ENCODE measurements at places on chromosomes 13 and 19. TPM values are rescaled to one million over a fixed set of nuclear protein-coding genes. Genes with fewer than 3 reads are reported as not detected.
A peak's percentile ranks its signal among the peaks of the same experiment; 100 is the strongest.

The PSG7 gene
- total RNA-seq = not detected

The GJB2 gene
- 0.20 TPM for total RNA-seq

The GPALPP1 gene
- total RNA-seq = 30.2 TPM

The LAIR1 gene
- not detected for total RNA-seq

The ZNF180 gene
- total RNA-seq = 8.5 TPM

The UBE2S gene
- 398 TPM for total RNA-seq

The MBD3L2 gene
- total RNA-seq = not detected

DNA sequence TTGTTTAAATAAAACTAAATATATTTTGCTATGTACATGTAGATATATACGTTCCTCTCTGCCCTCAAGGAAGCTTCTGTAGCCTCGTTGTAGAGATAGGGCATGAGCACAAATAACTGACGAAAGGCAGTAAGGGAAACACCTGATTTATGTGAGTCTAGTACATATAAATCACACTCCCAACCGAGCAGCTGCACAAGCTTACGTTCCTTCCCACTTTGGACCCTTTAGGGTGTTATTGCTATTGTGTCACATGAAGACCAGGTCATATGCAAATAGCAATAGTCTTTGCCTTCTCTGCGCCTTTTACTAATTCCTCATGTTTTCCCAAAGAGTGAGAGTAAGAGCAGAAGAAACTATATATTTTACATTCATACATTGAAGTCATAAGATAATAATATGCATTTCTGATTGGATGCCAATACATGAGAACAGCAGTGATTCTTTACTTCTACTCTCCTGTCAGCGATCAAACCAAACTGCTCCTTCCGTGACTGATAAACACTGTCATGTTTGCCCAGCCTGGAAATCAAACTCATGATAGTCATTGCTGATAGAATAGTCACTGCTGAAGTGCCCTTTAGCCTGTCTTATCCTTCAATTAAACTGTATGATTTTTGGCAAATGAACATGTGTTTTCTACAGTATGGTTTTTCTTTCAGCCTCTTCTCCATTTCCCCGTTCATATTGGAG is 127.2 kb upstream of the MAB21L1 start:
- no peaks in the 10 kb centered on the region for H3K4me1 ChIP-seq
- H3K36me3 ChIP-seq = no peaks in the 10 kb centered on the region
- DNase-seq = no peak

- H3K36me3 ChIP-seq = no peaks in the 10 kb centered on the region
- no peaks in the 10 kb centered on the region for H3K27me3 ChIP-seq
- H3K27ac ChIP-seq = no peak overlapping the region
- no peak overlapping the region for H3K4me3 ChIP-seq
- no peak for DNase-seq
Observed at GRCh38 chr19:51607077-51607476, 23.1 kb downstream of the SIGLEC5 start.

- DNase-seq = peak; percentile 94
- H3K27me3 ChIP-seq = no peaks in the 10 kb centered on the region
- peak overlapping the region; percentile 69 for H3K4me3 ChIP-seq
Observed at GRCh38 chr13:52455677-52456041, 381 bp downstream of the CKAP2 start.

GRCh38 chr13:113638806-113639205 is 19.2 kb downstream of the ATP4B start:
- peaks cover 60% of the 10 kb centered on the region for H3K36me3 ChIP-seq
- no peak for DNase-seq

GRCh38 chr19:13850910-13851733 is 25.8 kb upstream of the NANOS3 start:
- DNase-seq = no peak
- peak overlapping the region; percentile 67 for H3K27ac ChIP-seq
- H3K27me3 ChIP-seq = no peaks in the 10 kb centered on the region
- no peak overlapping the region for H3K4me3 ChIP-seq
- no peaks in the 10 kb centered on the region for H3K36me3 ChIP-seq

- peak; percentile 52 for DNase-seq
- H3K4me3 ChIP-seq = peak overlapping the region; percentile 21
- H3K27ac ChIP-seq = no peak overlapping the region
- H3K27me3 ChIP-seq = peaks cover 2% of the 10 kb centered on the region
- H3K4me1 ChIP-seq = peaks cover 4% of the 10 kb centered on the region
Observed at GRCh38 chr13:39347926-39348901, 254.8 kb downstream of the LHFPL6 start.

GRCh38 chr19:55460670-55461258 is 678 bp downstream of the ISOC2 start:
- peaks cover 3% of the 10 kb centered on the region for H3K4me1 ChIP-seq
- no peaks in the 10 kb centered on the region for H3K27me3 ChIP-seq
- peak; percentile 92 for DNase-seq
- peak overlapping the region; percentile 81 for H3K4me3 ChIP-seq
- H3K36me3 ChIP-seq = no peaks in the 10 kb centered on the region

- H3K27ac ChIP-seq = no peak overlapping the region
- H3K4me3 ChIP-seq = no peak overlapping the region
- no peaks in the 10 kb centered on the region for H3K36me3 ChIP-seq
- no peak for DNase-seq
- no peaks in the 10 kb centered on the region for H3K4me1 ChIP-seq
- no peaks in the 10 kb centered on the region for H3K27me3 ChIP-seq
Observed at GRCh38 chr13:78958006-78958405, 299.1 kb upstream of the OBI1 start.

DNA sequence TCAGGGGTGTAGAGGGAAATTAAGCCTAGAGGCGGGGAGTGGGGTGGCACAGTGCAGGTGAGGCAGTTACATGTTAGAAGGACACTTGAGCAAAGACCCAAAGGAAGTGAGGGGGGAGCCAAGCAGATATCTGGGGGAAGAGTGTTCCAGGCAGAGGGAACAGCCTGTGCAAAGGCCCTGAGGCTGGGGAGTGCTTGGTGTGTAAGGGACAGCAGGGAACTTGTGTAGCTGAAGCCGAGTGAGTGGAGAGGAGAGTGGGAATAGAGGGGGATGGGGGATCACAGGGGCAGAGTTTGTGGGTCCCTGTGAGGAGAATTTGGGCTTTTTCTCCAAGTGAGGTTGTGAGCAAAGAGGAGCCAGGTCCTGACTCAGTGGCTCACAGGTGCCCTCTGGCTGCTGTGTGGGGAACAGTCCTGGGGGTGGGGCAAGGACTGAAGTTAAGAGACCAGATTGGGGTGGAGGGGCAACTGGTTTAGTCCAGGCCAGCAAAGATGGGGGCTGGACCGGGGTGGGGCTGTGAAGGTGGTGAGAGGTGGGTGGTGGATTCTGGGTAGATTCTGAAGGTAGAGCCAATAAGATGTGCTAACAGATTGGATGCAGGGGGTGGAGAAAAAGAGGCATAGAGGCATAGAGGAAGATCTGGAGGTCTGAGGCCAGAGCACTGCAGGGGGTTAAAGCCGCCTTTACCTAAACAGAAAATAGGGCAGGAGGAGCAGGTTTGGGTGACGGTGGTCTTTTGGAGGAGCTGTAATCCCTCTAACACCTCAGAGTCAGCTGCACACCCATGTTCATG is 75.3 kb downstream of the CACNA1A start:
- no peak for DNase-seq
- no peaks in the 10 kb centered on the region for H3K4me1 ChIP-seq
- no peak overlapping the region for H3K27ac ChIP-seq
- H3K27me3 ChIP-seq = no peaks in the 10 kb centered on the region
- no peak overlapping the region for H3K4me3 ChIP-seq

GRCh38 chr13:46480131-46480530 is 72.8 kb upstream of the LRCH1 start:
- no peaks in the 10 kb centered on the region for H3K4me1 ChIP-seq
- no peak overlapping the region for H3K27ac ChIP-seq
- no peak overlapping the region for H3K4me3 ChIP-seq
- DNase-seq = no peak
- no peaks in the 10 kb centered on the region for H3K27me3 ChIP-seq

GRCh38 chr19:34678421-34678820 is 943 bp downstream of the ZNF302 start:
- peaks cover 40% of the 10 kb centered on the region for H3K36me3 ChIP-seq
- H3K27me3 ChIP-seq = no peaks in the 10 kb centered on the region
- H3K4me3 ChIP-seq = peak overlapping the region; percentile 90
- DNase-seq = no peak

Measured in H1 (cell line).